Activated T-cell treated with anti-CD3 and anti-CD28 coated beads for 24 hours (primary cell): ENCODE measurements at places on chromosomes 6 and 20.

DNA sequence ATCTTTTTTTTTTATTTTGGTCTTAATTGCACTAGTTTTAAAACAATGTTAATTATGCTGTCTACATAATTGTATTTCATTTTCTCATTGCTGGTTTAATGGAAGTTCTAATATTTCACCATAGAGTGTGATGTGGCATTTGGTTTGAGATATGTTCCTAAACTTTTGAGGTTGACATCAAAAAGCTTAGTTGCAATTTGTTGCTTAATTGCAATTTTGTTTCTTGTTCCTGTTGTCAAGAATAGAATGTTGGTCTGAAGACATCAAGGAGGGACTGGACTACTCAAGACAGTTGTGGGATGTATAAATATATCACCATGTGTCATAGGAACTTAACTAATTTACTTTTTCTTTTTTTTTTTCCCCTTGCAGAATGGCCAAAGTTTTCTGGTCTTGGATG, 12.5 kb downstream of the HSF2 start:
- DNase-seq, result no peak

DNA sequence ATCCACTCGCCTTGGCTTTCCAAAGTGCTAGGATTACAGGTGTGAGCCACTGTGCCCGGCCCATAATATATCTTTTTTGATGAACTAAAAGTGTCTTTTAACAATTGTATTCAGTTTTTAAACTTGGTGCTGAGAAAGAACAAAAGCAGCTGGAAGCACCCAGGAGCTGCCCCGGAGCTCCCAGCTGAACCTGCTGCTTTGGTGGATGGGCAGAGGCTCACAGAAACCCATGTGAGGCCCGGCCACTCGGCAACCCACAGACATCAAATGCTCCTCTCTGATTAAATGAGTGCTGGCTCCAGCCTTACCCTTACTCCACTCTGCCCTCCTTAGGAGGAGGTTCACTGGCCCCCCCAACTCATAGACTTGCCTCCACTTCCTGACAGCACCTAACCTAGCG, 59.4 kb upstream of the FRMD1 start:
- DNase-seq, result no peak

DNA sequence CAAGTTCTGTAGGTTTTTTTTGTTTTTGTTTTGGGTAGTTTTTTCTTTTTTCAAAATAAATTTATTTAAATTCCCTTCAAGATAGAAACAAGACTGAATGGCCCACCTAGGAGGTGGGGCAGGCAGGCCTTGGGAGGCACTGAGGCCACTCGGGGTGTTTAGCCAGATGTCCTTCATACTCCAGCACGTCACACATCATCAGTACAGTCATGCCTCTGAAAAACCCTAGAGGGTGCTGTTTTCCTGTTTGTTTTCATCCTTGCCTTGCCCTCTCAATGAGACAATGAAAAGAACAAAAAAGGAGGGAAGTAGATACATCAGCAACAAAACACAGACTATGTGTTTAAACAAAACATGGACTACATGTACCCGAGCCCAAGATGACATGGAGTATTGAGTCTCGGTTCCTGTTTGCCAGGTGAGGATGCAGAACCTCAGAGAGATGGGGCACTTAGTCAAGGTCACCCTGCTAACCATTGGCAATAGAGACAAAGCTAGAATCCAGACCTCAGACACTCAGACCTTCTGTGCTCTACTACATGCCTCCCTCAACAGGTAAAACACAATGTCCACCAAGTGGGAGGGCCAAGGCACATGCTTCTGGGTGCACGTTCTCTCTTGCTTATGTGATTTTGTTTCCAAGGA, 26.8 kb upstream of the CLIC5 start:
- DNase-seq, result no peak

DNA sequence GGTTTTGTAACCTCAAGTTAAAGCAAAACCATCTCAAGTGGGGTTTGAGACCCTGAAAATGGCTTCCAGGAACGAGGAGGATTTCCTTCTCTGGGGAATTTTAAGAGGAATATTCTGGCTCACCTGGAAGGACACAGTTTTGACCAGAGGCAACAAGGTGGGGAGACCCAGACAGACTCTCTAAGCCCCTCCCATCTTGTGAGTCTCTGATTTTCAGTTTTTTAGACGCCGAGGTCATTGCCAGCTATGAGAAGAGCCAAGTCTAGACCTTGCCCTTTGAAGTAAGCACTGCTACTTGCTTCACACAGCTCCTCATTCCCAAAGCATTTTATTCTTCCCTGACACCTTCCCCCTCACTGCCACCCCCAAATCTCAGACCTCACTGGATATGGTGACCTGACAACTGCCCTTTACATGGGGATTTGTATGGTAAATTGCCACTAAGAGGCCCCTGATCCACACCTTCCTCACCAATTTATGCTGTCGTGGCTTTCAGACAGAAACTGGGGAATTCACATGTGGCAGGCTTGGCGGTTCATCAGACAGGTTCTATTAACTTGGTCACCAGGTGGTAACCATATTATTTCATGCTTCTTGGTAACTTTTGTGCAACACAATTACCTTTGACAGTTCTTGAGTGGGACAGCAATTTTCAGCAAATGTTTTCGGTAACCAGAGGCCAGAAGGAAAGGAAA, 116.2 kb downstream of the ISM1 start:
- no peak for DNase-seq

DNA sequence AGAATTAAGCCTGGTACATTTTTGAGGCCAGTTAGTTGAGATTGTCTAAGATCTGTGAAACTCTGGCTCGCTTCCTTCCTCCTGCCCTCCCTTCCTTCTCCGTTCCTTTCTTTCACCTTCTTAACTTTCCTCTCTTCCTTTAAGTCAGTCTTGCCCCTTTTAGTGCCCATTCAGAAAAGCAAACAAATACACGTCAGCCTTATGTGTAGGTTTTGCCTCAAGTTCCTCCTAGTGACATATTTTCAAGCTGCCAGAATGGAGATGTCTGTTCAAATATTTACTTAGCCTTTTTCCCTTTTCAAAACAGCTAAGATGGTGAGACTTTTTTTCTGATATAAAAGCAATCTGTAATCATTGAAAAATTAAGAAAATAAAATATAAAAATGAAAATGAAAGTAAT, 178.4 kb downstream of the FARS2 start:
- no peak for DNase-seq
